NCI-H446 treated with DMSO at 0.1 percent for 48 hours (cell line): ENCODE measurements at places on chromosomes 12 and 14.

- DNase-seq: no peak
Measured at GRCh38 chr12:25775968-25776367, 182.5 kb upstream of the RASSF8 start.

- no peak for DNase-seq
Measured at GRCh38 chr14:28911521-28911920, 144.9 kb downstream of the FOXG1 start.

DNA sequence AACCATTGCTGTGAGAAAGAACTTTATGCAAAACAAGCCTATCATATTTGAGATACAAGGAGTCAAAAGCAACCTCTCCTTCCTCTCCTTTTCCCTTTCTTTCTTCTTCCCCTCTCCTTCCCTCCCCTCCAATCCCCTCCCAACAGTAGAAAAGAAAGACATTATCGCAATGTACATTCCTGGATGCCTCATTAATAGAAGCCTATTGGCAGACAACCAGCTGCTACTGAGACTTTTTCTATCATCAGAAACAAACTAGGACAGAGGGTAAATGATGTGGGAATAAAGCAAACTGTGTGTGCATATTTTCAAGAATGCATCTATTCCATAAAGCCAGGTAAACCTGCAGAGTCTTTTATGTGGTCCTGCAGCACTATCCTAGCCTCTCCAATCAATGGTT, 237.2 kb downstream of the ITPR2 start:
- peak; percentile 7 for DNase-seq

DNA sequence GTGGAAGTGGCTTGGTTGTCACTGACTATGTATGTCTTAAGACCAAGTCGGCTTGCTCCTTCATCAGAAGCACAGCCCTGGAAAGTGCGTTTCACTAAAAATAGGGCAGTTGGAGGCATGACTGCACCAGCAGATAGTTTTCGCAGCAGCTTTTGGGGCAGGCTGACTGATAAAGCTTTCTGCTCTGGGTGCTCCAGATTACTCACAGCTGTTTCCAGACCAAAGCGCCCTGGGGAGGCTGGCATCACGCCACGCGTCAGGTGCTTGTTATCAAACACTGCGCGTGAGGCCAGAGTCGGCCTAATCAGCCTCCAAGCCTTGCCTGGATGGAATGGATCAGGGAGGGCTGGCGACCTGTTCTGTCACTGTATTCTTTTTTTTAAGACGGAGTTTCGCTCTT, 13.3 kb upstream of the LRRC10 start:
- DNase-seq: no peak

DNA sequence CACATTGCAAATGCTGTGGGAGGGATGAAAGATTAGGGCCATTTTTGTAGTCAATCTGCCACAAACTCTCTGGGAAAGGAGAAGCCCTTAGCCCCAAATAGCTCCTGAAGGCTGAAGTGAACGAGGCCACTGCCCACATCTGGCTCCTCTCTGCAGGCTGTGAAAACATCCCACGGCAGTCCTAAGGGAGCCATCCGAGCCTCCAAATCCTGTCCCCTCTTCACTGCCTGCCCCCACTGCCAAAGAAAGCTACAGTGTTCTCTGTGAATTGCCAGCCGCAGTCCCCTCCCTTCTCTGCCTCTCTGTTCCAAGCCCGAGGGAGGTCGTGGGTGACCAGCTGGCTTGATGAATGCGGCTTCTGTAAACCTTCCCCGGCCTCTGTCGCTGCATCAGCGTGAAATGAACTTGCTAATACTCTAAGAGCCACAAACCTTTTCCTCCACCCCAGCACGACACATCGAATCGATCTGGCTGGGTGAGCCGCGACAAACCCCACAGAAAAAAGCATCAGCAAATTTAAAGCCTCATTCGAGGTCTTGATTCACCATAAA, 180.7 kb upstream of the NRXN3 start:
- no peak for DNase-seq

DNA sequence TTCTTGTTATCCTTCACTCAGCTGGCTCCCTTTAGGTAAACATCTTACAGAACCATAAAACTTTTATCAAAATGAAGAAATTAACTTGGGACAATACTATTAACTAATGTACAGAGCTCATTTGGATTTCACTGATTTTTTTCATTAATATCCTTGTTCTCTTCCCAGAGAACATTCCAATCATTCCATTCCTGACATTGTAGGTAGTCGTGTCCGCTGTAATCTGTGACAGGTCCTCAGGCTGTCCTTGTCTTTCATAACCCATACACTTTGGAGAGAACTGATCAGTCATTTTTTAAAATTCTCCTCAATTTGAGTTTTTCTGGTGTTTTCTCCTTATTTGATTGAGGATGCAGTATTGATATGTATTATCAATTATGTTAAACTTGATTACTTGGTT, 916.8 kb downstream of the GALC start:
- DNase-seq: no peak

DNA sequence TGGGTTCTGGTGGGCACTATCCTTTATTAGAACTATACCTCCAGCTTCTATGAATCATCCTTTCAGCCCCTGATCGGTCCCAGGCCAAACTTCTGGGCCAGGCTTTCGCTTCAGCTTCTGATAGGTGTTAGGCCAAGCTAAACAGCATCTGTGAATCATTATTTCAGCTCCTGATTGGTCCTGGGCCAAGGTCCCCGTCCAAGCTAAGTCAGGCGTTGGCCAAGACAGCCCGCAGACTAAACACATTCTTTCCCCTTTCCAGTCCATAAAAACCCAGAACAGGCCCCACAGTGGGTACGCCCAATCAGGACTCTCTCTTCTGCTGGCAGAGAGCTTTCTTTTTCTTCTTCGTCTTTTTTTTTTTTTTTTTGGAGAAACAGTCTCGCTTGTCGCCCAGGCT, 1808.9 kb upstream of the SEL1L start:
- no peak for DNase-seq

DNA sequence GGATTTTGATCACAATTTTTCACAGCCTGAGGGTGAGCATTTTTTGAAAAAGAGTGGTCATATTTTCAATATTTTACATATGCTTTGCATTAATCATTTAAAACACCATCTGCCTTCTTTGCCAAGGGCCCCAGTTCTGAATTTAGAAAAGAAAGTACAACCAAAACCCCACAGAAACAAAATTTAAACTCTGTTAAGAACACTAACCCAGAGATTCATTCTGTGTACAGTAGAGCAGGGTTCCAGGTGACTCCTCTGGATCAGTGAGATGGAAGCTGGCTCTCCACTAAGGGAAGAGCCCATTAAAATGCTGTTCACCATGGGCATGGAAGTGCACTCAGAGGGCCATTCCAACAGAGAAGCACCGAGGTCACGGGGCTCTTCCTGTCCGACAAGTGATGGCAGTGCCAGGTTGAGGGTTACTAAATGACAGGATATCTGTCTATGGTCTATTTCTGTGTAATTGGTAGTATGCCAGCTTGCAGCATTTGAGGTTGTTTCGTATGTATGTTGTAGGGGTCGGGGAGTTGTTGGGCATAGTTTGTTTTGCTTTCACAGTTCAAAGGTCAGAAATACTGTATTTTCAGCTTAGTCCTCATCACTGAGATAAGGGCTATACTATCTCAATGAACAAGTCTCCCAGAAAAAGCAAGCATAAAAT, 95.9 kb downstream of the SLC35F4 start:
- DNase-seq: no peak

DNA sequence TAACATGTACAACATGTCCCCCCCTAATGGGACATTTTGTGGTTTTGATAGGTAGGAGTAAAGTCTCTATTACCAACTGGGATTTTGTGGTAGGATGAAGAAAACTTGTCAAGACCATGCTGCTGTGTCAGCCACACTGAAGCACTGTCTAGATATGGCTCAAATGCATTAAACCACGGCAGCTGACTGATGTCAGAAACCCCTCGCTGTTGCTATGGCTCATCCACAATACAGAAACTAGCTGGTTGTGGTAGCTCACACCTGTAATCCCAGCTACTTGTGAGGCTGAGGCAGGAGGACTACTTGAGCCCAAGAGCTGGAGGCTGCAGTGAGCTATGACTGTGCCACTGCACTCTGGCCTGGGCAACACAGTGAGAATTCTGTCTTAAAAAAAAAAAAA, 40.1 kb downstream of the PAPLN start:
- DNase-seq: no peak

DNA sequence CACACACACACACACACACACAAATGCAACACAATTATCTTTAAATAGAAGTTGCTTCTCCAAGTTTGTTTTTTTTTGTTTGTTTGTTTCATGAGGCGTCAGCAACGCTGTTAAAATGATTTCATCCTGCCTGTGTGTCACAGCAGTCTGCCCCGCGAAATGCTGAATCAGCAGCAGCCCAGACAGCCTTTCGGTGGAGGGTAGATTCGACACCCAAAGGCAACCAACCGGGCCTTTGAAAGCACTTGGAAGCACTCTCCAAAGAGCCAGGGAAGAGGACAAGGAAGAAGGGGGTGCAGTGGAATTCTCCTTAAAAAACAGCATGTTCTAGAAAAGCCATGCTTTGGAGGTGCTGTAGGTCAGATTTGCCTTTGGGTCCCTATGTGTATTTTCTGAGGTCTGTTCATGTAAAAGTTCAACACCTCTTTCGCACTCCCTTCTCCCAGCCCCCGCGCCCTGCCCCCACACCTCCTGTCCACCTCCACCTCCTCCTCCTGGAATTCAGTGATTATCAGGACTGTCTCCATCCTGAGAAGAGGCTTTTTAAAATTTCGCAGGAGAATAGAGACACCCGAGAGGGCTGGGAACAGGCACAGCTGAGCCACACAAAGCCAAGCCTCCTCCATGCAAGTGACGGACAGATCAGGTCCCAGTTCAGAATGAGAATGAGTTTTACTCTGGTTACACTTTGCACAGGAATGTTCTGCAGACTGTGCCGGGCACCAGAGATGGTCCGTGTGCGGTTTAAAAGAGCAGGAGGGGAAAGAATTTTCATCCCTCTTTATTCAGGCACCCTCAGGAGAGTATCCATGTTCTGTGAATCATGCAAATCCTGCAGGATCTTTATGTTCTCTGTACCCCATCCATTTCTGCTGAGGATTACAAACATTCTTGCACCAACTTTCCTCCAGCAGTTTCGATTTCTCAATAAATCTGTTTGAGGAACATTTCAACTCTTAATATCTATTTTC, 177.9 kb downstream of the ETV6 start:
- no peak for DNase-seq

DNA sequence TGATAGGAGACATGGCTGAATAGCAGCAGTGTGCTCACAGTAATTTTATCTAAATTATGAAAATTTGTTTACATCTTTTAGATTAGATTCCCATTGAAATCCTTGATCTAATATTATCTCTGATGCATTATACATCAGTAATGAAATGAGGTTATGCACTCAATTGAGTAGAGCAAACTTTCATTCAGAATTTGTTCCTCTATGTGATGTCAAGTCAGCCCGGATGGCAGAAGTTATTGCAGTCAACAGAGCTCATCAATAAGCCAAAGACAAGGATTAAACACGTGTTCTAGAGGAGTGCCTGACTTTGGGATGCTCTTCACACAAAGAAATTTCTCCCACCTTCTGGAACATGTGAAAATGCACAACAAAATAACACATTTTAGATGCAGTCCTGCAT, 688.8 kb downstream of the TMEM121 start:
- no peak for DNase-seq

DNA sequence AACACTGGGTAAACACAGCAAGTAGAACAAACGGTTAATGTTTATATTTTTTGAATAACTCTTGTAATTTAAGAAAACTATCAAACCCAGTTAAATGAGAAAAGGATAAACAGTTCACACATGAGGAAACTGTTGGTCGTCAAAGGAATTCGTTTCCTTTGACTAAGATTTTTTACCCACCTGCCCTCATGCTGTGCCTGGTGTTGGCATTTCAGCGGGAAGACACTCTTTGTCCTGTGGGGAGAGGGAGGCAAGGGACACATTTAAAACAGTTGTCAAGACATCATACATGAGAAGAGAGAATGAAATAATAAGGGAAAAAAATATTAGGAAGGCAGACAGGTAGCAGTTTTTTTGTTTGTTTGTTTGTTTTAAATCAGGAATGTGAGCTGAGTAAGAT, 70.5 kb downstream of the BHLHE41 start:
- DNase-seq: no peak

DNA sequence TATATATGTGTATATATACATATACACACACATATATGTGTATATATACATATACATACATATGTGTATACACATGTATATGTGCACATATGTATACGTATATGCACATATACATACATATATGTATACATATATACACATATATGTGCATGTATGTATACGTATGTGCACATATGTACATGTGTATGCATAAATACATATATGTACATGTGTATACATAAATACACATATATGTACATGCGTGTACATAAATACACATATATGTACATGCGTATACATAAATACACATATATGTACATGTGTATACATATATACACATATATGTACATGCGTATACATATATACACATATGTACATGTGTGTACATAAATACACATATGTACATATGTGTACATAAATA, 33.3 kb upstream of the ZNF740 start:
- no peak for DNase-seq

GRCh38 chr14:81454572-81455218, 54.6 kb upstream of the STON2 start:
- DNase-seq: no peak

GRCh38 chr14:44417809-44418208, 89.3 kb downstream of the FSCB start:
- DNase-seq: no peak

GRCh38 chr14:85596562-85596961, 66.6 kb downstream of the FLRT2 start:
- DNase-seq: no peak

GRCh38 chr14:76918256-76918781, 92.1 kb downstream of the LRRC74A start:
- DNase-seq: peak; percentile 93

DNA sequence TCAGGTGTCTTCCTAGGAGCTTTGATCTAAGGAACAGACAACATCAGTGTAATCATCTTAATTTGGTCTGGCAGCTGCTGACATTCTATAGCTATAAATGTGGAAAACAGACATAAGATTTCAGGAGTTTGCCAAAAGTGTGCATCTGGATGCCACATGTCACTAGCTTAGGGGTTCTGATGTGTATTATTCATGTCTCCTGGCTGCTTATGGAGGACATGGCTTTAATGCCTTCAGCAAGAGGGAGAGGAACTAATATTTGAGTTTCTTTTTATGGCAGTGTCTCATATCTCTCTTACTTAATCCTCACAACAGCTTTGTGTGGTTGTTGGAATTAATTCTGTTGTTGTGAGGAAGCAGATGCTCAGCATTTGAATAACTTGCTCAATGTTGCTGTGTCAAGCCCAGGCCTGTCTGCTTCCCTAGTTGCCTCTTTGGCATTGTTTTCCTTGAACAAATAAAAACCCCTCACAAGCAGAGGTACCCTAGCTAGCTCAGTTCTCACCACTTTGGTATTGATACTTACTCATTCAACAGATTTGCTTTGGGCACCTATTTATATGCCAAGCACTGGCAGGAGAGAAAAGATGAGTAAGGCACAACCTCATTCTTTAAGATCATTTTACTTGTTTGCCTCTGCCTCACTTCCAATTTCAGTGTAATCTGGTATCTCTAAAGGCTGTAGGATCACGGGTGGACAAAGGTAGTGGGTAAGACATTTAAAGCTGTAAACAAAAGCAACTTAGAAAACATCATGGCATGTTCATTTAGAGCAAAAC, 39.8 kb upstream of the EID3 start:
- peak; percentile 82 for DNase-seq
